Lower leg skin (tissue), 4 donors: ENCODE measurements at places on chromosomes 11 and 22. TPM values are rescaled to one million over a fixed set of nuclear protein-coding genes. Genes with fewer than 3 reads are reported as not detected.

The OR52H1 gene
- total RNA-seq = not detected

The SYT13 gene
- total RNA-seq = not detected

The CHRM1 gene
- total RNA-seq = 1.5 TPM

The RASSF10 gene
- 21.3 TPM for total RNA-seq

The IL17REL gene
- total RNA-seq = not detected

The SLC29A2 gene
- 2.4 TPM for total RNA-seq

The EIF3D gene
- 344 TPM for total RNA-seq

The PTPRCAP gene
- total RNA-seq = 2.5 TPM

The PDGFB gene
- 22.3 TPM for total RNA-seq

The HPS4 gene
- 68.0 TPM for total RNA-seq

The ALKBH8 gene
- 8.9 TPM for total RNA-seq

The UCP3 gene
- 3.1 TPM for total RNA-seq

The TBX1 gene
- total RNA-seq = 14.1 TPM

The MS4A4A gene
- 3.0 TPM for total RNA-seq

The MUC5B gene
- total RNA-seq = not detected

The LMO2 gene
- 5.8 TPM for total RNA-seq

The FHIP1B gene
- 47.0 TPM for total RNA-seq

The ZDHHC5 gene
- 99.1 TPM for total RNA-seq

The KCNJ1 gene
- 0.88 TPM for total RNA-seq

The DDI1 gene
- total RNA-seq = not detected

The PPP1R14B gene
- 212 TPM for total RNA-seq

The DKK3 gene
- 103 TPM for total RNA-seq
